ENCODE measurements at places on chromosomes 2 and 18. TPM values are rescaled to one million over a fixed set of nuclear protein-coding genes. Genes with fewer than 3 reads are reported as not detected.
A peak's percentile ranks its signal among the peaks of the same experiment; 100 is the strongest.

GRCh38 chr18:35393716-35394115, 16.6 kb upstream of the ZNF396 start:
- no peak for DNase-seq

DNA sequence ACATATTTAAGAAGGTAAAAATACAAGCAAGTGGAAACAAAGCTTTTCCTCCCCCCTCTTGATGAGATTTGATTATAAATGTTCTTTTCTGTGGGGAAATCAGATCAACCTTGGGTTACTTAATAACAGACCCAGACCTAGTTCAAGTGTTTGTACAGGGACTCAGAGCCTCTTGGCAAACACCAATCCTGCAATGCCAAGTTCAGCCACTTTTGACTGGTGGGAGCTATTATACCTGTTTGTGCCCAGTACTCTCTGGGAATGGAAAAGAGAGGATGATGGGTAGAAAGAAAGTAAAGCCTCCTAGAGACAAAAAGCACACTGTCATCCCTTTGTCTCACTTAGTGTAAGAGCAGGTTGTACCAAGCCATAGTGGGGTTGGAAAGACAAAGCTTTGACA, 63.8 kb upstream of the EPHA4 start:
- peak; percentile 13 for DNase-seq

DNA sequence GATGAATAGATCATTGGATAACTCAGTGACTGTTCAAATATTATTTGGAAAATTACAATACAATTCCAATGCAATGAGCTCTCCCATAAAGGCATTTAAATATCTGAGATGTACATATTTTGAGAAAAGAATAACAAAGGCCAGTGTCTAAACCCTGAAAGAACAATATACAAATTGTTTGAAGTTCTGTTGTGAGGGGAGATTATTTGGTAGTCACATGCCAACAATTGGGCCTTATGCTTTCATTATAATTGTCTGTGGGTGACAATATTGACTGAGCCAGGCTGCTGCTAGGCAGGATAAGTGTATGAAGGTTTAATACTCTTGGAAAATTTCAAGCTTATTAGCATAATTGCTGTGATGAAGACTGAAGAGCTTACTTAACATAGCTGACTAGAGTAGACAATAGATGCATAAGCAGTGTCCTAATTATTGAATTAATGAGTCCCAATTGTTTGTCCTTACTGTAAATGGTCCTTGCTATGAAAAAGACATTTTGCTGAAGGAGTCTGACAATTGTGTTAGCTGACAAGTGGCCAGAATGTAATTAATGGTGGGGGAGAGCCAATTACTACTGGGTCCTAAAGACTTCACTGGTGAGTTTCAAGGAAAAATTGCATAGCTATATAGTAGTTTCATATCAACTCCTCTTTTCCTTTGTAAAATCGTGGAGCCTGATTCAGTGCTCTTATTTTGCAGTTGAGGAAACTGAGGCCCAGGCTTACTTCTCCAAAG, 5.0 kb upstream of the SMAD2 start:
- no peak for DNase-seq

GRCh38 chr2:198890490-198890889, 567.2 kb downstream of the SATB2 start:
- DNase-seq = no peak

DNA sequence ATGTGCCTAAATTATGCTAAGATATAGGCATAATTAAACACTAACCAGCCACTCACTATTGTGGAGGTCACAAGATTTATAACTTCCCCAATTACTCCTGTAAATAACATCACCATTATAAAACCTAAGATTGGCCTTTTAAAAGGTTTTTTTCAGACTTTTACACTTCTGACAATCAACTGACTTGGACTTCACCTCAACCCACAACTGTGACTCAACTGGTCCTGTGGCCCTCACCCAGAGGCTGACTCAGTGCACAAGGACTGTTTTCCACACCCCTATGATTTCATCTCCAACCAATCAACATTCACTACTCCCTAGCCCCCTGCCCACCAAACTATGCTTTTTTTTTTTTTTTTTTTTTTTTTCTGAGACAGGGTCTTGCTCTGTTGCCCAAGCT, 11.6 kb downstream of the TTR start:
- DNase-seq = peak; percentile 41

DNA sequence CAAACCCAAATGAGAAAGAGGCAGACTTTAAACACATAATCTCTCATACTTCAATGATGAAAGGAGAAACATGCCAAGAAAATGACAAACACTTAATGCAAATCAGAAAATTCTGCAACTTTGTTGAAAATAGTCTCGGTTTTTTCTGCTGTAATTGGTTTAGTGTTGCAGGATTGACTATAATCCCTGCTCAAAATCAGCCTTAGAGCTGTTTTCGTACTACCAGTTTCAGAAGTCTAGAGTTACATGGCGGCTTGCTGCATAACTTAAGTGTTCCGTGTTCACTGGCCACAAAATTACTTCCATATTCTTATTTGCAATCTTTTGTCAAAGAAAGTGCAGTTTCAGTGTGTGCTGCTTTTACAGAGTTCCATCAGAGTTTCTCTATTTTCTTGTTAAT, 48.9 kb upstream of the ITGAV start:
- no peak for DNase-seq

DNA sequence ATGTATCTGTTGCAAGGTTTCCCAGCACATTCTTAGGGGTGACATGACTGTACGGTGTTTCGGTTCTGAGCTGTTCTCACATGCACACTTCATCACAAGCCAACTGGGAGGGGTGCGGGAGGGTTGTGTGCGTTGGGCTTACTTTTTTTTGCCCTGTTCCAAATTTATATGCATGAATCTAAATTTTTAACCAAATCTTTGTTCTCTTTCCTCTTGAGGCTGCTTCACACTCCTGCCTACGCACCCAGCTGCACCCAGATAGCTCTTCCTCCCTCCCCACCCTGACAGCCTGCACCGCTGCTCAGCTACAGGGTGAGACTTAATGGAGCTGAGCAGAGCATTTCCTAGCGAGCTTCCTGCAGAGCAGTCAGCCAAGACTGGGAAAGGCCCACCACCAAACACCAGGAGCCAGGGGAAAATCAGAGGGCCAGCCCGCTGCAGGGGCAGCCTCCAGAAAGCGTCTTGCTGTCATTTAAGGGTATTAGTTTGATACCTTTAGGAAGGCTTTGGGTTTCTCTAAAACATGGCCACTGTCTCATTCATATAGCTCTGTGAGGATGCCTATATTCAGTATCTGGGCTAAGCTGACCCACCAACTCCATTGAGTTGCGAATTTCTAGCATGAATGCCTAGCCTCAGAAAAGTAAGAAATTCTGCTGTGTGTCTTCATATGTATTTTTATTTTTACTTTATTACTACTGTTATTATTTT, 84.5 kb downstream of the POU3F3 start:
- no peak for DNase-seq

Gene FEZ2
- 103 TPM for total RNA-seq

DNA sequence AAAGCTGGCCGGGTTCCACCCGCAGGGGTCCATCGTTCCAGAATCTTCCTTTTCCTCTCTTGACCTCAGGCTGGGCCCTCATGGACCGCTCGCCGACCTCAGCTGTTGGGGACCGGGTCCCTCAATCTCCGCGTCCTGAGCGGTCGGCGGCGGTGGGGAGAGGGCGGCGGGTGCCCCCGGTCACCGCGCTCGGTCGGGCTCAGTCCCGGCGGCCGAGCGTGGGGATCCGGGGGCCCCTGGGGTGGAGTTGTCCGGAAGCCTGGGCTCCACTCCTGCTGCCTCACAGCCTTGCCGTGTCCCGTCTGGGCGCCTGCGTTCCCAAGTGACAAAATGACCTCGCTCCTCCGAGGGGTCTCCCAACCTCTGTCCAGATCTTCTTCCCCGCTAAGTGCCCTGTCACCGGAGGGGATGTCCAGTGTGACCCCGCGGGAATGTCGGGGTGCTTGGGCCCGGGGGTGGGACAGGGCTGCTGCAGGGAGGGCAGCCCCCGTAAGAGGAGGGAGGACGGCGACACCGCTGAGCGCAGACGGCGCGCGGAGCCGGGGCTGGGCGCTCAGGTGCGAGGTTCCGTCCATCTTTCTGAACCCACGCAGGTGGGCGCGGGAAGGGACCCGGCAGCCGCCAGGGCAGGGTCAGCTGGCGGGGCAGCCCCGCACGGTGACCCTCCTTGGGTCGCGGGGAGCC, 16.0 kb upstream of the E2F6 start:
- DNase-seq = no peak

Gene STPG4
- not detected for total RNA-seq

- no peak for DNase-seq
Measured at GRCh38 chr18:35782926-35783325, 189.6 kb upstream of the RMP24 start.

DNA sequence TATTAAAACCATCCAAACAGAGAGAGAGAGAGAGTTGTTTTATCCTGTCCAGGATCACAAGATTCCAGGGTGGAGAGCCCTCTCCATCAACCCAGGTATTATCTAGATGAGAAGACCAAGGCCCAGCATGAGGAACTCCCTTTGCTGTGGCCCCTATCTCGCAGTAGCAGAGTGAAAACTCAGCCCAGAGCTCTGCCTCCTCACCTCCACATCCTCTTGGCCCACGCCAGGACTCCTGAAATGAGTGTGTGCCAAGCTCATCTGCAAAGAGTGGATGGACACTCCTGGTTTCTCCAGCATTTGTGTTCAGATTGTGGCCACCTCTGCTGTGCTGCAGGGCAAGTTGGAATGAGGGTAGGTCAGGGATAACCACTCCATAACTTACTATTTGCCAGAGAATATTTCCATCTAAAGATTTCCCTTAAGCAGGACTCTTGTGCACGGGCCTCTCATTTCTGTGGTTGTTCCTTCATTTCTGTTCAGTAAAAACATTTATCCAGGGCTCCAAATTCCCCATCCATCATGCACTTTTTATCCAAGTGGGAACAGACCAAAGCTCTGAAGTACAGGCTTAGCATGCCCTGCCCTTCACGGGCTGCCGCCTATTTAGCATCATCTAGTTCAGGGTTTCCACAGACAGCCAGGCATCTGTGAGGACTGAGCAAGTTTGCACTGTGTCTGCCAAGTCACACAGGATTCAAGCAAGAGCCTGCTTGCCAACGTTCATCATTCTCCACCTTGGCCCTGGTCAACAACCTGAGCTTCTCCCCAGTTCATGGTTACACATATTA, 583.2 kb upstream of the ID2 start:
- DNase-seq = no peak

DNA sequence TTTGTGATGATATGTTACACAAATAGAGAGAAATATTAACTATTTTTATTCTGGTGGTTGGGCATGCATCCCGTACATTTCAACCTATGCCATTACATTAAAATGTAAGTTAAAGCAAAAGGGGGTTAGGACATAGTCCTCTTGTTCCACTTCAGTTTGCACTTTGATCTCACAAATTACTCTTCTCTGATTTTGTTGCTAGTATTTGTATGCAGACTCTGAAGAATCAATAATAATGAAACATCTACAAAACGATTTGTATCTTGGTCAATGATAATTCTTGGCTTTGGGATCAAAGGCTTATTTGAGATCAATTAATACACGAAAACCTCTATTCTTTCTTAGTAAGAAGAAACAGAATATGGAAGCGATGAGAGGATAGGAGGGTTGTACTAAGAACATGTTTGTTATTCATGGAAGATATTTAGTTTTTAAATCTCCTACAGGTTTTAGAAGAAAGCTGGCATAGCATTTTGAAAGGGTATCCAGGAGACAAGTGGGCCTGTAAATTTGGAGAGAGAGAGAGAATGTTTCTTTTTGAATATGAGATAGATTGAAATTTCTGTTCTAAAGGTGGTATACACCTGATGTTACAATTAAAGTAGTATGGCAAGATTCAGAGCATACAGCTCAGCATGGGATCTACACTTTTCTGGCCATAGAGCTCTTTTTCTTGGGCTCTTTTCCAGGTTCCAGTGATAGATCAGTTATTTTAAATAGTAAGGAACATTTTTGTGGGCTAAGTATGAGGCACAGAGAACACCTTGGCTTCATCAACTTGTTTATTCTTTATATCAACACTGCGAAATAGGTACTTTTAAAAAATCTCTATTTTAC, 347.9 kb downstream of the PTPRM start:
- DNase-seq = no peak

Gene LBX2
- 1.6 TPM for total RNA-seq

Gene HOXD13
- 2.1 TPM for total RNA-seq

Gene MLPH
- 50.7 TPM for total RNA-seq

Gene ACMSD
- total RNA-seq = not detected

DNA sequence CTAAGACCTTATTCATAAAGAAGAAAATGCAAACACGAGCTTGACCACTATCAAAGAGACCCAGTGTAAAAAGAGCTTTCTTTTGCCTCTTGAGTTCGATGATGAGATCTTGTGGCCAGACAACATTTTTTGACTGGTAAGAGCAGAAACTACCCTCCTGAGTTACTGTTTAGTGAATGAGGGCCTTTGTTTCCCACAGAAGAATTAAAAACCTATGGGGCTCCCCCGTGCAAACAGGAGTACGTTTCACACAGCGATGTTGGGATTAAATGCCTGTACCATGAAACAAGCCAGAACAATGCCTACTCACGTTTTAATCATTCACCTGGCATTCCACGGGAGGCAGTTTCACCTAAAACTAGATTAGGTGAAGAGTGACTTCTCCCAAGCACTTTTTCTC, 36.0 kb downstream of the MYCN start:
- no peak for DNase-seq

Gene GLI2
- 0.76 TPM for total RNA-seq

Gene LIPG
- 66.5 TPM for total RNA-seq

Gene ASTL
- 0.17 TPM for total RNA-seq

Gene CAPG
- total RNA-seq = 78.8 TPM

DNA sequence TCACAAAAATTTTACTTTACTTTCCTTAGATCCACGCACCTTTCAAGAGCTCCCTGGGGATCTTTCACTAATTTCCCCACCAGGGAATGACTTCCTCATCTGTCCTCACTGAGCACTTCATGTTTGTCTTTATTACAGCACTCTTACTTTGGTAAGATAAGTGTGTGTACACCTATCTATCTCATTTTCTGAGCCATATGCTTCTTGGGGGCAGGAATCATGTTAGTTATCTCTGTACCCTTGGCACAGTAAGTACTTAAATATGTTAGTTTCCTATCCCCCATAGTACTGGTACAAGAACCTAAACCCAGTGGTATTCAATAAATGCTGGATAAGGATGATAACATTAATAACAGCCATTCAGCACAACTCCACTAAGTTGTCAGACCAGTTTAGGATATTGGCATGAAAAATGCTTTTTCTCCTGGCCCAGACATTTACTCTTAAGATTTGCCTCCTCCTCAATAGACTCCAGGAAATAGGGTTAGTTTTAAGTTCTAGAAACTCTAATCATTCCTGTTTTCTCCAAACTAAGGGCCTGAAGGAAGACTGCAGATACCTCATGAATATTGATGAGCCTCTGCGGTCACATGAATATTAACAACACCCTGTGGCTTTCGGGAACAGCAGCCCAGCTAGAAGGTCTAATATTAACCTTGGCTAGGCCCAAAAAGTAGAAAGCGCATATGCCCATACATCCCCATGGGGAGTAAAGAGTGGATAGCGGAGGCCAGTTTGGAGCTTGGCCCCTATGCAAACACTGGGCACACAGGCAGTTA, 38.2 kb downstream of the NHEJ1 start:
- peak; percentile 47 for DNase-seq

- no peak for DNase-seq
Measured at GRCh38 chr18:10482363-10482984, 28.0 kb downstream of the APCDD1 start.

- DNase-seq = no peak
Measured at GRCh38 chr2:114421781-114422180, 20.7 kb upstream of the DPP10 start.

- peak; percentile 88 for DNase-seq
Measured at GRCh38 chr2:157032017-157032416, 225.5 kb upstream of the GALNT5 start.

GRCh38 chr2:32947484-32948143, 861 bp downstream of the LTBP1 start:
- peak; percentile 56 for DNase-seq

GRCh38 chr2:3301001-3301400, 76.6 kb downstream of the EIPR1 start:
- DNase-seq = no peak

Gene MOGAT1
- not detected for total RNA-seq

All from M059J (cell line).